ENCODE measurements at places on chromosomes 2 and 18.

GRCh38 chr18:62664414-62664813 is 50.9 kb upstream of the PHLPP1 start:
- DNase-seq: no peak

DNA sequence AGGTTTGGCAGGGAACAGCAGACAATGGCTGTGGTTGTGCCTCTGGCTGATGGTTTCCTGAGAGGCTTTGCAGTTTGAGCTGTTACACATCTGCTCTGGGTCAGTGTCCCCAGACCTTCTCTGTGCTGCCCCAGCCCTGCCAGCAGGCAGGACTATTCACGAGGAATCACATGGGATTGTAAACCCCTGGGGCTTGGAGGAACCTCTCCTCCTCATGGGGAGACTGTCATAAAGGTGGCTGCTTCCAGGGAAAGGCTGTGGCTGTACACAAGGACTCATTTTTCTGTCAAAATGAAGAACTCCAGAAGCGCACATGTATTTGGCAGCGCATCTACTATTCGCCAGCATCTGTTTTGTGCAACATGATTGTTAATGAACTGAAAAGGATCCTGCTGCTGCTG is 142.6 kb upstream of the CYP1B1 start:
- DNase-seq: no peak

- DNase-seq: no peak
These were observed 389.7 kb downstream of the TXNL1 start for GRCh38 chr18:56248610-56249235.

DNA sequence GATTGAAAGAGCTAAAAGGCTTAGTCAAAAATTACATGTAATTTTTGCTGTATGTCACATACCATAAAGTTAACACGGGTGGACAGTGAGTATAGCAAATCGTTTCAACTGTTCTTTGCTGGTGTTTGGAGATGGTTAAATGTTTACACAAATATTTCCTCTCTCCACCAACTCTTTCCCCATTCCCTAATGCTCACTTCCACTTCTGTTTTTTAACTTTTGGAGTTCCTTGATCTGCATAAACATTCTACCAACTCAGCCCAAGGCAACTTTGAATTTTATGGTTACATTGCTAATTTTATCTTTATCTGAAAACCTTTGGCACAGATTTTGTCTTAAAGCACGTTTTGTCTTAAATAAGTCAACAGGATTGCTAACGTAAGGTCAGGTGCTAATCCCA is 1.9 kb upstream of the SPOPL start:
- no peak for DNase-seq

DNA sequence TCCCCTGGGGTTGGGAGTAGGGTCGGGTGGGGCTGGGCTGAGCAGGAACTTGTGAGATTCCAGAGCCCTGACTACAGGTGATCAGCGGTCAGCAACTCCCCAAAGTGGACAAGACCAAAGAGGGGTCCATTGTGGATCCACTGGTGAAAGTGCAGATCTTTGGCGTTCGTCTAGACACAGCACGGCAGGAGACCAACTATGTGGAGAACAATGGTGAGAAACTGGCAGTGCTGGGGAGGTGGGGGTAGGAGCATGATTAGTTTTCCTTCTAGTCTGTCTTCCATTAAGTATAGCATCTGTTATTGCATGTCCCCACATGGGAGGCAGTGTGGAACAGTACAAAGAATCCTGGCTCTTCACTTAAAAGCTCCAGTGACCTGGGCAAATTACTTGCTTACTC is 23.7 kb downstream of the ZNF142 start:
- no peak for DNase-seq

DNA sequence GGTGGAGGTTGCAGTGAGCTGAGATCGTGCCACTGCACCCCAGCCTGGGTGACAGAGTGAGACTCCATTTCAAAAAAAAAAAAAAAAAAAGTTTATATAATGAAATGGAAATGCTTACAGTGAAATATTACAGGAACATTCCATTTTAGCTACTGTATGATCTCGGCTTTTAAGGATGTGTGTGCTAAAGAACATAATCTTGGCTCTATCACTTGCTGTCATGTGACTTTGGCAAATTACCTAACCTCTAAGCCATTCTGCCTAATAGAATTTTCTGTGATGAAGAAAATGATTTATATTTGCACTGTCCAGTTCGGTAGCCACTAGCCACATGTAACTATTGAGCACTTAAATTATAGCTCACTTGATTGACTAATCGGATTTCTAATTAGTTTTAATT is 36.3 kb downstream of the SMAD4 start:
- no peak for DNase-seq

- no peak for DNase-seq
These were observed 390.2 kb upstream of the TMEFF2 start for GRCh38 chr2:192584976-192585375.

GRCh38 chr2:177396703-177397460 is 4.3 kb downstream of the AGPS start:
- DNase-seq: no peak

GRCh38 chr18:11541179-11541578 is 68.2 kb upstream of the SLC35G4 start:
- DNase-seq: no peak

Data from SHP77 (cell line).